Activated T-cell treated with anti-CD3 and anti-CD28 coated beads for 24 hours (primary cell): ENCODE measurements at places on chromosomes 13 and 19.

DNA sequence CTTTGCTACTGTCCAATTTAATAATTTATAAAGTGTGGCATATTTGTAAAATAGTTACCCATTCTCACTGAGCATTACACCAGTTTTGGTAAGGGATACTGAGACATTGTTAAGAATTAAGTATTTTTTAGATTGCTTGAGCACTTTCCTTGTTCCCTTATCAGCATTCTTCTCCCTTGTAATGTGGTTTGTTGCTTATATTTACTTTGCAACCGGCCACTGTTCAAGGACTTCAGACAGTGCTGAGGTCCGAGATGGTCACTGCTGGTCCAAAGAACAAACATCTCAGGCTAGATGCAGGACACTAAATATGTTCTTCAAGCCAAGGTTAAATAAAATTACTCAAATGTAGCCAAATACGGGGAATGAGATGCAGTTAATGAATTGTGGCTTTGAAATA lies 161.4 kb downstream of the TM9SF2 start:
- no peak for DNase-seq

GRCh38 chr13:112153846-112154245 lies 86.9 kb downstream of the SOX1 start:
- DNase-seq: no peak

- no peak for DNase-seq
Measured at GRCh38 chr19:751501-752341, 809 bp downstream of the MISP start.

- DNase-seq: no peak
Measured at GRCh38 chr13:76758738-76759137, 127.5 kb downstream of the KCTD12 start.

DNA sequence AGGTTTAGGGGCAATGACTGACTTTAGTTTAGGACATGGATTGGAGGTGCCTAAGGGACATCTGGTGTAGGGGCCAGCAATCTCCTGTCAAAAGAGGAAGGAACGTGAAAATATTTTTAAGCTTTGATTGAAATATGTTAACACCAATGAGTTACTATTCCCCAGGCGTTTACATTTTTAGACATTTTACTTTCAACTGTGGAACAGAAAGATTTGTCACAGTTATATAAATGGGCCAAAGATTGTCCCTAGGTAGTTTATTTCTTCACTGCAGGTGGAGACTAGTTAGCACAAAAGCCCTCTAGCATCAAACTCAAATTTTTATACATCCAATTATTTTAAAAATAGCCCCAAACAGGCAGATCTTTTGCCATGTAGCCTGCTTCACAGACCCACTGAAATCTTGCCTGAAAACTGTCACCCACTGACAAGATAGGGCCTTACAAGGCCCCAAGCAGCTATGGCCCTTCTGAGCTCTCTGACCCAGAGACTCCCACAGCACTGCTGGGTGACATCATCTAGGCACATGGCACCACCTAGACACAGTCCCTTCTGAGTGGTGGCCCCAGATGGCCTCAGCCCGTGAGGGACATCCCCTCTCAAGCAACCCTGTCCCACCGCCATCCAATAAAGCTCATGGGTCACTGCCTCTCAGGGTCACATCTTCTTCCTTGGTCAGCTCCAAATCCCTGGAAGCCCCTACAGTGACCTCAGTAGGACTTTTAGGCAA lies 64.8 kb upstream of the DOCK9 start:
- no peak for DNase-seq

- no peak for DNase-seq
Measured at GRCh38 chr13:104314926-104315535, 1248.8 kb upstream of the SLC10A2 start.

GRCh38 chr13:87130423-87130822 lies 540.7 kb upstream of the SLITRK5 start:
- no peak for DNase-seq

DNA sequence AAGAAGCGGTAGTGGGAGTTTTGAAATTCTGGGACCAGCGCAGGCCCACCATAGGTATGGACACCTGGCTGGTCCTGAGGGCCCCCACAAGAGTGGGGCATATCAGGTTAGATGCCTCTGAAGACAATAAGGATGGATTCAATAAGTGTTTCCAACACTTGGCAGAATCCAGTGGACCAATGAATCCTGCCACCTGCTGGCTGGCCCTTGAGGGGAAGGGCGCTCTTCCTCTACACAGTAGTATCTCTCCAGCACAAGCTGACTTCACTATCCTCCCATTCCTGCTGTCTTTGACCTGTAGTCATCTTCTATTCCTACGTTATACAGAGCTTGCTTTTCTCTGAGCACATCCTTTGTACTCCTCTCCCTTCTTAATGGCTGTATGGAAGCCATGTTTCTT lies 199.7 kb upstream of the TSHZ3 start:
- no peak for DNase-seq

DNA sequence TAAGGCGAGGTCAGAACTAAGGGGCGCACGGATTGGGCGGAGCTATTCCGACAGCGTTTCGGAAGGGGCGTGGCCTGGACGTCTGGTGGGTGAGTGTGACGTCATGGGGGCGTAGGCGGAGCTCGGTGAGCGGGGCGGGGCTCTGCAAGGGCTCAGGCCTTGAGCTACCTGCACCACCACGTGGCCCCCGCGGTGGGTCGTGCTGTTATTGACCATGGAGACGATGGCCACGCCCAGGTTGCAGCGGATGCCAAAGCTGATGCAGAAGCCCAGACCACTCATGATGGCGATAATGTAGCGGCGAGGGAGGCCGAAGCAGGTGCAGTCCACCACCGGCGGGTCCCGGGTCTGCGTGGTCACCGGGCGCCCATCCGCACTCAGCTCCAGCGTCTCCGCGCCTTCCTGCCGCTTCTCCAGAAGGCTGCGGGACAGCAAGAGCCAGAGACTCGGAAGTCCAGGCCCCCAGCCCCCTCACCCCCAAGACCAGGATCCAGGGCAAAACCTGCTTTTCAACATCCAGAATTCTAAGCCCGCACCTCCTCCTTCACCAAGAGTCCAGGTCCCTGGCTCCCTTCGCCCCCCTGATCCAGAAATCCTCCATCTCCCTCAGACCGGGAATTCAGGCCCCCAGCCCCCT lies 4.8 kb downstream of the SLC17A7 start:
- DNase-seq: no peak

GRCh38 chr13:111296417-111296816 lies 24.0 kb upstream of the TEX29 start:
- DNase-seq: no peak

GRCh38 chr19:54105796-54106195 lies 3.1 kb downstream of the NDUFA3 start:
- no peak for DNase-seq

GRCh38 chr13:30456290-30456689 lies 9.4 kb downstream of the HMGB1 start:
- no peak for DNase-seq

- no peak for DNase-seq
Measured at GRCh38 chr13:78875792-78876580, 217.0 kb upstream of the OBI1 start.
